ENCODE measurements at places on chromosomes 5 and 9.

DNA sequence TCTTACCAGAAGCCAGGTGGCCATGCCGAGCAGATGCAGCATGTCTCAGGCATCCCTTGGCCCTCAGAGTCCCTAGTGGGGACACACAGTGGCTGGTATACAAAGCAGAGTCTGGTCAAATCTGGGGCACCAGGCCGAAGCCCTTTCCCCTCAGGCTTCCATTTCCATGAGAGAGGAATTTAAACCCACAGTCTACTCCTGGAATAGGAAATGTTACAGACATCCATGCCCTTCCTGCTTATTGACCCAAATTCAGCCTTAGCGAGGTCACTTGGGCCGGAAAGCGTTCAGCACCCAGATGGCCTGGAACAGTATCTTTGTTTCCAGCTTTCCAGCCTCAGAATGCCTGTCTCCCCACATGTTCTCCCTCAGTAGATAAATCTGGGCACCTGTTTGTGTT, 131.7 kb downstream of the PIP5K1B start:
- DNase-seq, result no peak

DNA sequence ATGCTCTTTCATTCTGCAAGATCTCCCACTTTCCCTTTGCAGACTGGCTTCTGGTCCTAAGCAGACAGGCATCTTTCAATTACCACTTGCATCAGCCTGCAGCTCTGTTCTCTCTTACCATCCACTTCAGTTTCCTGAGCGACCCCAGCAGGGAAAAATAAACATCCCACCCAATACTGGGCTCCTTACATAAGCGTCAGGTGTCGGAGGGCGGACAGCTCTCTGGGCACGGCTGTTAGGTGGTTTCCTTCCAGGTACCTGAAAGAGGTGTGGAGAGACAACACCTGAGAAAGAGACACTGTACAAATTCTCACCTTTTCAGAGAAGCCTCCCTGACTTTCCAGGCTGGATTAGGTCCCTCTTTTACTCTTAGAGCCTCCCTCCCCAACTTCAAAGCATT, 145.1 kb upstream of the PANK3 start:
- no peak for DNase-seq

DNA sequence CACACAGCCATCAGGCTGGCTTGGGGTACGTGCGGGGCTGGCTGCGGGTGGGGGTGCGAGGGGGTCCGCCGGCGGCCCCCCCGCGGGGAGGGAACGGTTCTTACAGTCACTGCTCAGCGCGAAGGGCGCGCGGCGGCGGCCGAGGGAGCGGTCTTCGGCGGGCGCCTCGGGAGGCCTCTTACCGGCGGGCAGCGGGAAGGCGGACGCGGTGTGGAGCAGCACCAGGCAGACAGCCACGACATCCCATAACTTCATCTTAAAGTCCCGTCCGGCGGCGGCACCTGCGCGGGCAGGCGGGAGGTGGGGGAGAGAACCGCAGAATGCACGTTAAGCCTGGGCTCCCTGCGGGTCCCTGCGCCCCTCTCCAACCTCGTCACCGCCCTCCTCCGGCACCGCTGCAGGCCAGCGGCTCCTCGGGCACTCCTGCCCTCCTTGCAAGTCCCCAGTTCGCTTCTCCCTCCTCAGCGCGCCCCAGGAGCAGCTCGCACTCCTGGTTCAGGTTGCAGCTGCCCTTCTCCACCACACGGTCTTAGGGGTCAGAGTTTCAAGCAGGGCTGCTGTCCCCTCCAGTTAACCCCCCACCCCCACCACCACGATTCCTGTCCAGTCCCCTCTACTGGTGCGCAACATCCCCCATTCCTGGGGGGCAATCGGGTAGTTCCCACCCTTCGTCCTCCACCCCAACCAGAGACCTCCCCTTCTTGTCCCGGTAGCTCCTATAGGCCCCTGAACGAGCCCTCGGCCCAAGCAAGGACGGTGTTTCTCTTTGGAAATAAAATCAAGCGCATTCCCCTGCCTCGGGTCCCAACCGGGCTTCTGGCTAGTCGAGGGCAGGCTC, 5.1 kb downstream of the GDNF start:
- no peak for DNase-seq

DNA sequence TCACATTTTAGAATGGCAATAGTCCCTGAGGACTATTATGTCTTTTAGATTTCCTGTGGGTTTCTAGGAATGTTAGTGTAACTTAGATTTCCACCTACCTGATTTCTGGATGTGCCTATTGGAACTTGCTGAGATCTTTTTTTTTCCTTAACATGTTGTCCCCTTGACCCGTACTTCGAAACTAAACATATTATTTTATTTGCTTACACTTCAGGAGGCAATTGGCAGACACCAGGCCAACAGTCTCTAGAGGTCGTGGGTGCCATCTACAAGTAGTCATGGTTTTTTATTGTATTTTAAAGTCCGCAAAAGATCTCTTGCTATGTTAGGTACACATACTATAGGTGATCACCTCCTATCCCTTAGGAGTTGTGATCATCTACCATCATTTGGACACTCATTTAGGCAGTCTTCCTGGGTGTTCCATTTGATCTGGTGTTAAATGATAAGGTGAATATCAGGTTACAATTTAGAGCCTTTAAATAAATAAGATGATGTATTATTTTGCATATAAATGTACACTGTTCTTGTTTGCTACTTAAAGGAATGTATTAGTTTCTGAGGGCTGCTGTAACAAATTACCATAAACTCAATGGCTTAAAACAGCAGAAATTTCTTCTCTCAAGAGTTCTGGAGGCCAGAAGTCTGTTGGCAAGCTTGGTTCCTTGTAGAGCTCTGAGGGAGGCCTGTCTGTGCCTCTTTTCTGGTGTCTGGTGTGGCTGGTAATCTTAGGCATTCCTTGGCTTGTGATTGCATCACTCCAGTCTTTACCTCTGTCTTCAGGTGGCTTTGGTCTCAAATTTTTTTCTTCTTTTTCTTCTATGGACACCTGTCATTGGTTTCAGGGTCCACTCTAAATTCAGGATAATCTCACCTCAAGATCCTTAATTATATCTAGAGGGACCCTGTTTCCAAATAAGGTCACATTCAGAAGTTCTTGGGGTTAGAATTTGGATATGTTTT, 64.8 kb downstream of the ZCCHC7 start:
- DNase-seq, result no peak

- no peak for DNase-seq
Measured at GRCh38 chr9:118521261-118521660, 817.1 kb downstream of the TLR4 start.

GRCh38 chr9:7103367-7103766, 345.6 kb downstream of the KDM4C start:
- no peak for DNase-seq

- DNase-seq, result no peak
Measured at GRCh38 chr5:127909821-127910220, 173.7 kb upstream of the SLC12A2 start.

DNA sequence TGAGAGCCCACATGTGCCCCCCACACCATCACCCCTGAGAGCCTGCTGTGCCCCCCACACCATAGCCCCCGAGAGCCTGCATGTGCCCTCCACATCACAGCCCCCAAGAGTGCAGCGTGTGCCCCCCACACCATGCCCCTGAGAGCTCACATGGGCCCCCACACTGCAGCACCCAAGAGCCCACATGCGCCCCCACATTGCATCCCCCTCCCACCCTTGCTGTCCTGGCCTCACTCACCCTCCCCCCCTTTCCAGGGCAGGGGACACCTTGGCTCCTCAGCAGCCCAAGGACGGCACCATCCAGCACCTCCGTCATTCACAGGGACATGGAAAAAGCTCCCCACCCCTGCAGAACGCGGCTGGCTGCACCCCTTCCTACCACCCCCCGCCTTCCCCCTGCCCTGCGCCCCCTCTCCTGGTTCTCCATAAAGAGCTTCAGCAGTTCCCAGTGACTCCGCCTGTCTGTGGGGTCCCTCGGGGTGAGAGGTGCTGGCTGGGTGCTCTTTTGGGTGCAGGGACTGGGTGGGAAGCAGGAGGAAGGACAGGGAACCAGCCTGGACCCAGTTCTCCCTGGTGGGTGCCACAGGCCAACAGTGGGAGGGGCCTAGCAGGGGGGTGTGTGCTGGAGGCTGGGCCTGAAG, 5.0 kb downstream of the LCN1 start:
- DNase-seq, result no peak

GRCh38 chr5:124370601-124371000, 375.8 kb downstream of the ZNF608 start:
- DNase-seq, result no peak

DNA sequence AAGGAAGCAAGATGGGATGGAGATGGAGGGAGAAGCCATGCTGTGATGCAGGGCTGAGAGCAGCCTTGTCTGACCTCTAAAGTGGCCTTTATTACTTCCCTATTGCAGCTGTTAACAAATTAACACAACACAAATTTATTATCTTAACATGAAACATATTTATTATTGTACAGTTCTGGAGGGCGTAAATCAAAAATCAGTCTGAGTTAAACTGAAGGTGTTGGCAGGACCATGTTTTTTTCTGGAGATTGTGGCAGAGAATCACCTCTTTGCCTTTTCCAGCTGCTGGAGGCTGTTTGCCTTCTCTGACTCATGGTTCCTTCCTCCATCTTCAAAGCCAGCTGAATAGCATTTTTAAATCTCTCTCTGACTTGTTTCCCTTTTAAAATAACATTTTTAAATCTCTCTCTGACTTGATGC, 7.2 kb upstream of the MCC start:
- DNase-seq, result no peak

DNA sequence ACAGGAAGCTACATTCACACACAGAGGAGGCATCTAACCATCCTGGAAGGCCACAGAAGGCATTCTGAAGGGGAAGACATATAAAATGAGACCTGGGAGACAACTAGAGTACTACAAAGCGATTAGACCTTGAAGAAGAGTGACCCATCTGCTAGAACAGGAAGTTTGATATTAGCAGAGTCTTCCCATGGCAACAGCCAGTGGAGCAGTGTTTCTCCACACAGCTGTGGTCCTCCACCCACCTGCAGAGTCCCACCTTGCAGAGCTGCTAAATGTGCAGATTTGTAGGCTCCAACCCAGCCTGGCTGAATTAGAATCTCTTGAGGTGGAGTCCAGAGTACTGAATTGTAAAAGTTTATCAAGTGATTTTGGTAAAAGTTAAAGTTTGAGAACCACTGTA, 267.0 kb downstream of the CETN3 start:
- no peak for DNase-seq

GRCh38 chr5:98103807-98104206, 669.7 kb upstream of the RGMB start:
- DNase-seq, result no peak

GRCh38 chr9:20417373-20418080, 204.8 kb downstream of the MLLT3 start:
- no peak for DNase-seq

- no peak for DNase-seq
Measured at GRCh38 chr5:13994621-13995253, 50.2 kb upstream of the DNAH5 start.

DNA sequence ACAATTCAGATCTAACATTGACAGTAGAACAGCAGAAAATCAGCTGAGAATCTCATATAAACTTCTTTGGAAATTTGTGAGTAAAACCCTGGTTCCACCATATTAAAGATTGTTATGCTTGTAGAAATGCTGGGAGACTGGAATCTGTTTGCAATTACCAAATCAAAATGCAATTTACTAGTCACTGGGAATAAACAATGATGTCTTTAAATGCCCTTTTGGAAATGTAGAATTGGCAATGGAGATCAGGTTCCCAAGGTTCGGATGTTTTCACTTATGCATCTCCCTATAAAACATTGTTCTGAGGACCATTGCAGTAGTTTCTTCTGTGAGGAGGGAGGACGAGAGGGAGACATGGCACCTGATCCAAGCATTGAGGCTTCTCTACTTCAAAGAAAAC, 384.4 kb downstream of the TMEM167A start:
- no peak for DNase-seq

DNA sequence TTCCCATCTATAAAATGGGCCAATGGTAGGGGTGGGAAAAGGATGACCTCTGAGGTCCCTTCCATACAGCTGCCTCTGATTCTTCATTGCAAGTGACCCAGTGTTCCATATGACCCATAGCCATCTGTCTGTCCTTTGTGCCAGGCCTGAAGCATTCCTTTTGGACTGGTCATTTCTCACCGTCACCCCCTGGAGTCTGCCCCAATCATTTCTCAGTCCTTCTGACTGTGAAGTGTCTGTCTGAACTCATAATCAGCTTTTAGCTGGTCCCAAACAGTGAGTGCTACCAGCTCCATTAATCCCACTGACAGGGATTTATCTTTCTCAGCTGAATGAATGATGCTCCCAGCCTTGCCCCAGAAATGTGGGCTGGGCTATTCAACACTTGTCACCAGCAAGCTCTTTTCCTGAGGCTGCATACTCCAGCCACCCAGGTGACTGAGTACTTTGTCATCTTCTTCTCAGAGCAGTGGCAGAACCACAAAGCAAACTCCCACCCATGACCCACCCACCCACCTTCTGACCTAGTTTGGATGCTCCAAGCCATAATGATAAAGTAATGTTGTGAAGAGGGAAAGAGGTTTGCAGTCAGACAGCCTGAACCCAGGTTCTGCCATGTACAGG, 37.4 kb downstream of the KCNIP1 start:
- DNase-seq, result no peak

DNA sequence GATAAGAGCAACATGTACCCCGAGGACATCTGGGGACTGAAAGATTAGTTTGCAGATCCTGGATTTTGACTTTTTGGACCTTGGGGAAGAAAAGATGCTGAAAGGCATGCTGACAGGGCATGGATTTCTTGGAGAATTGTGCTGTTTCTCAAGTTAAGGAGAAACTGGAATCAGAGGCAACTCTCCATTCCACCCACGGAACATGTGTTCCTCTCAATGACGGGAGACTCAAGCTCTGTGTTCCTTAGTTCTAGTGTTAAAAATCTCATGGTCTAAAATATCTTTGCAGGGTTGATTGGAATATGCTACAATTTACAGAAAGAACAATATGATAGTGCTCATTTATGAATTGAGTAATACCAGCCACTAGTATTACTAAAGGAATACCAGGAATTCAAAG, 34.4 kb upstream of the CDH12 start:
- DNase-seq, result no peak

DNA sequence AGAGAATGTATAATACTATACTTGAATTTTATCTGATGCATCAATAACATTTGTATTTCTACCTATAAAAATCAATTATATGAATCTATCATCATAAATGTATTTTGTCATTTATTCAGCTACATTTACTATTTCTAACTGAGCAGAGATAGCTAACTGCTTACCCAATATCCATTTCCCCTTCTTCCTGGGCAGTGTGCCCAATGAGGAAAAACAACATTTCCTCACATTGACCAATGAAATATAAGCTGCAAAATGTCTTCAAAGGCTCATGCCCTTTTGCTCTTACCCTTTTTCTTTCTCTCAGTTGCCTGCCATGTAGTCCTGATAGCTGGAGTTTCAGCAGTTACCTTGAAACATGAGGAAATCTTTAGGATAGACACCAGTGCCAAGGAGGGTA, 385.8 kb upstream of the PCSK5 start:
- DNase-seq, result no peak

- no peak for DNase-seq
Measured at GRCh38 chr5:180202939-180203573, 6.0 kb downstream of the RASGEF1C start.

GRCh38 chr5:56760723-56761122, 54.6 kb upstream of the MAP3K1 start:
- DNase-seq, result no peak

GRCh38 chr5:126777257-126777974, 480 bp downstream of the LMNB1 start:
- peak; percentile 35 for DNase-seq
